ENCODE measurements at places on chromosomes 7 and 10.

GRCh38 chr10:9707216-9707615, 1310.5 kb upstream of the CELF2 start:
- DNase-seq = no peak

DNA sequence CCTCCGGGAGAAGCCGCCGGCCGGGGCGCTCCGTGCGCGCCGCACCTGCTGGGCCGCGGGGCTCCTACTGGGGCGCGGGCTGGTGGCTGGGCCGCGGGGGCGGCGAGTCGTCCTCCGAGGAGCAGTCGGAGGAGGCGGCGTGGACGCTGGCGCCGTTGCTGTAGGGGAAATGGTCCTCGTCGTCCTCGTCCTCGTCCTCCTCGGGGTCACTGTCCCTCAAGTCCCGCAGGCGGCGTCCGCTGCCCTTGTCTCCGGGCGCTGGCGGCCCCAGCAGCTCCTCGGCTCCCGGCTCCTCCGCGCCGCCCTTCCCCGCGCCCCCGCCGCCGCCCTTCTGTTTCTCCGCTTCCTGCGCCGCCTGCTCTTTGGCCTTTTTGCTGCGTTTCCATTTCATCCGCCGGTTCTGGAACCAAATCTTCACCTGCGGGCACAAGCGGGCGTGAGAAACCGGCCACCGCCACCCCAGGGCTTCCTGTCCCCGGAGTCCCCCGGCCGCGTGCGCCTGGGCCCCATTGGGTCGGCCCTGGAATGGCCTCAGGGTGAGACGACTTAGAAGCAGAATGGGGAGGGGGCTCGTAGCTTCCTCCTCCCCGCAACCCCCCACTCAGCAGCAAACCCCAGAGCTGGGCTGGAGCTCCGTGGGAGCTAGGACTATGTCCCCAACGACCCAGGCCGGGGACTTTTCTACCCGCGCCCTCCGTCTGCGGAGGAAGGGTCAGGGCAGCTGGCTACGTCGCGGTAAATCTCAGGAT, 4.8 kb downstream of the MNX1 start:
- DNase-seq = no peak

DNA sequence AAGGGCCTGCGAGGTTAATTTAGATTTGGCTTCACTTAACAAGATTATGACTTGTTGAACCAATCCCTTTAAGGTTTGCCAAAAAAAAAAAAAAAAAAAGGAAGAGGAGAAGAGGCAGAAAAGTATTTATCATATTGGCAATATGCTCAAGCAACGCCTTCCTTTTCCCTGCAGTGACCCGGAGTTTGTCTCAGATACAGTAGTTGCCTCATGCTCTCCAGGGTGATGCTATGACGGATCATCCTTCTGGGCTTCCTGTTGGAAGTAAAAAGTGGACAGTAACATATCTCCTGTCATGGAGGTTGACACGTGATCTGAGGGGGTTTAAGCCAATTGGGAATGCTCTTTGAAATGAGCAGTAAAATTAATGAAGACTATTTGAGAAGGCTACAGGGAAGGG, 117.3 kb downstream of the BMPER start:
- no peak for DNase-seq

GRCh38 chr10:61398366-61399129, 54.6 kb downstream of the TMEM26 start:
- no peak for DNase-seq

GRCh38 chr7:148709014-148709413, 10.3 kb downstream of the CUL1 start:
- DNase-seq = no peak

GRCh38 chr7:154785898-154786297, 217.0 kb downstream of the PAXIP1 start:
- DNase-seq = no peak

GRCh38 chr10:6089334-6090219, 743 bp downstream of the RBM17 start:
- no peak for DNase-seq

GRCh38 chr10:70272925-70273316, 10.9 kb downstream of the NPFFR1 start:
- DNase-seq = no peak

GRCh38 chr10:32905466-32905865, 52.6 kb downstream of the ITGB1 start:
- DNase-seq = no peak

- DNase-seq = no peak
Observed at GRCh38 chr7:151007469-151007898, 16.7 kb downstream of the NOS3 start.

DNA sequence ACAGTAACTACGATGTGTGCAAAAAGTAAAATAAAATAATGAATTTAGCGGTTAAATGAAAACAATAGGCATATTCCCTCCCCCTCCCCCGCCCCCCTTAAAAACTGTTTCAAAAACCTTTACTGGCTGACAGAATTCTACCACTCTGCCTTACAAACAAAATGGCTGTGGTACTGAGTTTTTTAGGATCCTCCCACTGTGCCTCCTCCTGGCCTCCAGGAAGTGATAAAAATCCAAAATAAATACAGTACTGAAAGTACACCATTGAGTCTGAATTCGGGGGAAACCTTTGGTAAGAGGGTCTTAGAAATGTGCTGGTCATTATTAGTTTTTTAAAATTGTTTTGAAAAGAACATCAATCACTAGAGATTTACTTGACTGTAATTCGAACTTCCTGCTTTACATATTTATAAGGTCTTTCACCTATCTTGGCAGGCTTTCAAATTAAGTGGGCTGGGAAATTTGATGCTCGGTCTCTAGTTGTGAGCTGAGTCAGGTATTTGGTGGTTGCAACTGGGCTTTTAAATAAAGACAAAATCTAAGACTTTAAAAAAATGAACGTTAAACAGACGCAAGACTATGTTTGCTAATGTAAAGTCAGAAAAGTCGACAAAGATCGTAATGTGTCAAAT, 32.5 kb upstream of the EPC1 start:
- DNase-seq = no peak

DNA sequence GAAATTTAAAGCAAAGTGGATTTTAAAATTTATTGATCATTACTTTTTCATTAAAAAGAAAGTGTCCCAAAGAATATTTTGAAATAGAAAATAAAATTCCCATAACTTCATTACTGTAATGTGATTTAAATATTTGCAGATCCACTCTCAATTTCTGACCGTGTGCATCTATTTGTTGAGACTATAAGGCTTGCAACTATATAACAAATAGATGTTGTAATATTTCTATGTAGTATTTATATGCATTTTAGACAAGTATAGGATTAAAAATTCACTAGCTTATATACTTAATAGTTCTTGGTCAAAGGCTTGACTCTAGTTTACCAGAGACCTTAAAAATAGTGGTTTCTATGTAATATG, 3.8 kb downstream of the HHEX start:
- no peak for DNase-seq

DNA sequence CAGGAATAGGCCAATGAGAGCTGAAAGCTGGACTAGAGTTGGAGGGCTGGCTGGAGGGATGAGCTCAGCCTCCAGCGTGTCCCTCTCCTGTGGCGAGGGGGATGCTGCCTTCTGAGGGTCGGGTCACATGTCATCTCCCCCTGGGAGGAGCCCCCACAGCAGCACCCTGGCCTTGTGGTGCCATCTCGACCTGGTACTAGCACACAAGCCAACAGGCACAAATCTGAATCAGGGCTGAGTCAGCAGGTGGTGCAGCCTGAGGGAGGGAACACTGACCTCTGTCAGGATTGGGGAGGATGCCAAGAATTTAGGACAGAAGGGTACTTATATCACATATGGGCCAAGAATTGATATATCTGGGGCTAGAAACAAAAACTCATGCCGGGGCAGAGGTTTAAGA, 280.4 kb downstream of the CELF2 start:
- DNase-seq = no peak

GRCh38 chr7:70505886-70506285, 626.1 kb upstream of the GALNT17 start:
- no peak for DNase-seq

DNA sequence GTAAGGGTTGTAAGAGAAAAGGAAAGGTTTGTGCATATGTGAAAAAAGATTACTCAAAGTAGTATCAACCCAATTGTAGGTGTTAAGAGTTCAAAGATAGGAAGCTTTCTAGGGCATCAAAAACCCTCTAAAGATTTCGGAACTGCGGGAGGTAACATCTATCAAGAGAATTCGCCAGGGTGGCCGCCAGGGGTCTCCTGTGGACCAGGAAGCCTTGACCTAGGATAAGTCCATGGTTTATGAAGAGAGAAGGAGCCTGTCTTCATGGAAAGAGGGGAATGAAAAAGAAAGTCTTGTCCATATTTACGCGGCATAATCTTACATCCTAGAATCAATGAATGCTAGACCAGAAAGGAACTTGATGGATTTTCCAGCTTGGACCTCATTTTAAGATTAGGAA, 140.7 kb upstream of the CALCR start:
- DNase-seq = no peak

Measured in stimulated activated CD4-positive, alpha-beta T cell treated with anti-CD3 and anti-CD28 coated beads, TNF-alpha, amount 100 ng/mL, for 48 hours (primary cell).